Aorta (tissue), 5 donors: ENCODE measurements at places on chromosomes 2 and 18. TPM values are rescaled to one million over a fixed set of nuclear protein-coding genes. Genes with fewer than 3 reads are reported as not detected.

- H3K4me1 ChIP-seq: no peaks in the 10 kb centered on the region
- no peaks in the 10 kb centered on the region for H3K27me3 ChIP-seq
- DNase-seq: no peak
- H3K4me3 ChIP-seq: no peak overlapping the region
- no peak overlapping the region for H3K27ac ChIP-seq
- H3K36me3 ChIP-seq: no peaks in the 10 kb centered on the region
Measured at GRCh38 chr2:126642031-126642430, 13.9 kb upstream of the GYPC start.

- no peaks in the 10 kb centered on the region for H3K36me3 ChIP-seq
- no peaks in the 10 kb centered on the region for H3K27me3 ChIP-seq
- H3K4me3 ChIP-seq: no peak overlapping the region
Measured at GRCh38 chr2:15182275-15182674, 378.9 kb downstream of the NBAS start.

The COL4A3 gene
- 17.8 TPM for total RNA-seq

GRCh38 chr18:79739440-79739778, 58.3 kb upstream of the KCNG2 start:
- no peaks in the 10 kb centered on the region for H3K27me3 ChIP-seq
- H3K27ac ChIP-seq: no peak overlapping the region
- no peaks in the 10 kb centered on the region for H3K4me1 ChIP-seq
- H3K36me3 ChIP-seq: peaks cover 6% of the 10 kb centered on the region
- no peak overlapping the region for H3K4me3 ChIP-seq
